ENCODE measurements at places on chromosomes 6 and 20.
A peak's percentile ranks its signal among the peaks of the same experiment; 100 is the strongest.

DNA sequence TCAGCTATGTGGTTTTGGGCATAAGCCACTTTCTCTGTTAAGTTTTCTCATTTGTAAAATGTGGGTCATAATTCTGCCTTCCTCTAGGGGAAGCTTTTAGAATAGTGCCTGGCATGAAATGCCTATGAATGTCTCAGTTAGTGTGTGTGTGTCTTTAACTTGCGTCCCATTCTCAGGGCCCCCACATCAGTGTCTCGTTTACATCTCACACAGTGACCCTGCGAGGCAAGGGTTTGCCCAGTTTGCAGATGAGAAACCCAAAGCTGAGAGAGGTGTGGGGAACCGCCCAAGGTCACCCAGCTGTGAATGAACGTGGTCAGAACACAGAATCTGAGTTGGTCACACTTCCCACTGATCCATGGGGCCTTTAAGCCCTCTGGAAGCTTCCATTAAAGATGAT, 14.1 kb downstream of the DYNLRB1 start:
- no peak for DNase-seq

GRCh38 chr6:45421709-45422502, 44.2 kb upstream of the SUPT3H start:
- peak; percentile 47 for DNase-seq

GRCh38 chr20:35303735-35304491, 11.7 kb upstream of the FAM83C start:
- peak; percentile 64 for DNase-seq

DNA sequence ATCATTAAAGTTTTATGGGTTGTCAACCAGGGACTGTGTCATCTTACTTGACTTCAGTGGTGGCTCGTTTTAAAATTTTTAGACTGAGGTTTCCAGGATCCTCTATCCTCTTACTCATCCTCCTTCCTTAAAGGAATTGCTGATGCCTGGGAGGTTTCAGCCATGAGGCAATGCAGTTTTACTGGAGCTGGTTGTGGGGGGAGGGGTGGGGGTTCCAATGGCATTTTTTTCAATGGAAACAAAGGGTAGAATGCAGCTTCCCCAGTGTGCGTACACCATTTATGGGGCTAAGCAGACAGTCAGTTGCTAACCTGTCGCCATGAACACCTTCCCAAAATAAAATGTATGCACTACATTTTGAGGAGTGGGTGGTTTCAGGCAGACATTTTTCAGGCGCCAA, 88.0 kb downstream of the METTL24 start:
- DNase-seq = no peak

DNA sequence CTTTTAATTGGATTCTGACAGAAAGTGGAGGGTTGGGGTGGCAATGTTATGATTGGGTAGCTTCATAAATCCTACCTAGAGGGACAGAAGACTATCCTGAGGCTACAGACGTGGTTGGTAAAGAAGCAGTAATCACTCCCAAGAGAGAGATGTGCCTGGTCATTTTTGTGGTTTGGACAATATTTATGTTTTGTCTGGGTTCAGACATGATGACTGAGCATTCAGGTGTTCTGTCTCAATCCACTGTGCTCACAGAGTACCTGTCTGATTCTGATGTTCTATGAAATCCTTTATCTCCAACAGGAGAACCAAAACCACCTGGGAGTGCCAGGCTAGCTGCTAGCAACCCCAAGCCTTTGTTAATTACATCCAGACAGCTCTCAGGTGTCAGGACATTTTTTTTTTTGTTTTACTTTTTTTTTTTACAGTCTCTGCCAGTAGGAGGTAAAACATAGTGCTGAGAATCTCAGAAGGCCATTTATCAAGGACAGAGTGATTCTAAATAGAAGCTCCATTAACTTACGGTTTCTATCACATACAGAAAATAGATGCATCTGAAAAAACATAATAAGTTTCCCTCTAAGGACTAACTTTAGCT, 1.6 kb upstream of the HLA-DQA1 start:
- DNase-seq = no peak

DNA sequence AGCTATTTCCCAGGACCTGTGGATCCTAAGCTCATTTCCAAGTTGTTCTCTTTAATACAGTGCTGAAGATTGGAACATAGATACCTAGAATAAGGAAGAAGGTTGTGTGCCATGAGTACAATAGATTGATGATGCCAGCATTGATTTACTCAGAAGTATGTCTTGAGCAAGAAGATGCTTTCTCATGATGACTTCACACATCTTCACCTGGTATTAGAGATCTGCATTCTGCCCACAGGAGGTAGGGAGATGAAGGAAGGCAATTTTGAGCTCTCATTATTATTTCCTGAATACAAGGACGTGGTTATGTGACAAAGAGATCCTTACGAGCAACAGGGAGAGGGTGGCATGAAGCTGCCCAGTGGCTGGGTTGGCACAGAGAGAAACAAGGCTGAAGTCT, 20.0 kb upstream of the ZNF165 start:
- no peak for DNase-seq

DNA sequence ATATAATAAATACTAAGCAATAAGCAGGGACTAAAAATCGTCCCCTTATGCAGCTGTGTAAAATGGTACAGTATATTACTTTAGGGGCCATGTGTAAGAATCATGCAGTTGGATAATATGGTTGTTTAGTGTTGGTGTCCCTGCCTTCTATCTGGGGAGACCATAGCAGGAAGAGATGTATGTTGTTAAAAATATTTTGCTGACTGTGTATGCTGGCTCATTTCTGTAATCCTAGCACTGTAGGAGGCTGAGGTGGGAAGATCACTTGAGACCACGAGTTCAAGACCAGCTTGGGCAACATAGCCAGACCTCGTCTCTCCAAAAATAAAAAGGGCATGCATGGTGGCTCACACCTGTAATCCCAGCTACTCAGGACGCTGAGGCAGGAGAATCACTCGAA, 5.6 kb downstream of the PANK2 start:
- no peak for DNase-seq

GRCh38 chr20:18928626-18929025, 115.0 kb downstream of the SCP2D1 start:
- DNase-seq = no peak

- no peak for DNase-seq
These were observed 735.1 kb upstream of the MARCKS start for GRCh38 chr6:113122060-113122459.

GRCh38 chr20:57451431-57451794, 60.2 kb downstream of the RBM38 start:
- no peak for DNase-seq
